ENCODE measurements at places on chromosomes 11 and 22. TPM values are rescaled to one million over a fixed set of nuclear protein-coding genes. Genes with fewer than 3 reads are reported as not detected.

Gene ENTHD1
- not detected for total RNA-seq

Gene FAT3
- 0.47 TPM for total RNA-seq

Gene FOLR1
- total RNA-seq: 0.50 TPM

Gene PTPRJ
- 7.1 TPM for total RNA-seq

Gene SMIM38
- not detected for total RNA-seq

Gene PLEKHA7
- 19.2 TPM for total RNA-seq

Gene NTM
- 3.3 TPM for total RNA-seq

Gene IRAG1
- 5.2 TPM for total RNA-seq

Gene IGLL1
- total RNA-seq: not detected

Gene SLC7A4
- total RNA-seq: 0.30 TPM

Gene ZFTA
- total RNA-seq: 16.4 TPM

Gene ADORA2A
- 4.1 TPM for total RNA-seq

Gene PYGM
- 175 TPM for total RNA-seq

Gene NLRP6
- 0.32 TPM for total RNA-seq

Gene PIH1D2
- total RNA-seq: 1.6 TPM

Gene MB
- 17,299 TPM for total RNA-seq

Gene CYP2D6
- not detected for total RNA-seq

Gene OOSP4A
- not detected for total RNA-seq

Gene PGA5
- 0.40 TPM for total RNA-seq

Gene OR10AG1
- not detected for total RNA-seq

Gene GGTLC2
- not detected for total RNA-seq

Gene CNGA4
- total RNA-seq: not detected

Gene MYEOV
- total RNA-seq: not detected

Gene IFITM10
- 0.77 TPM for total RNA-seq

Gene BLID
- total RNA-seq: not detected

Gene TMEM132A
- total RNA-seq: 5.9 TPM

Gene DNAJB7
- total RNA-seq: not detected

Gene OR52H1
- not detected for total RNA-seq

Gene INPP5J
- 15.7 TPM for total RNA-seq

Gene NAALAD2
- 1.8 TPM for total RNA-seq

Gene CECR2
- 7.1 TPM for total RNA-seq

Gene USP2
- total RNA-seq: 173 TPM

All from left ventricle myocardium superior (tissue), 1 donor.